HCT116 (cell line): ENCODE measurements at places on chromosomes 2 and 18.

- no peak for DNase-seq
Observed at GRCh38 chr2:27451095-27451494, 8.9 kb downstream of the KRTCAP3 start.

DNA sequence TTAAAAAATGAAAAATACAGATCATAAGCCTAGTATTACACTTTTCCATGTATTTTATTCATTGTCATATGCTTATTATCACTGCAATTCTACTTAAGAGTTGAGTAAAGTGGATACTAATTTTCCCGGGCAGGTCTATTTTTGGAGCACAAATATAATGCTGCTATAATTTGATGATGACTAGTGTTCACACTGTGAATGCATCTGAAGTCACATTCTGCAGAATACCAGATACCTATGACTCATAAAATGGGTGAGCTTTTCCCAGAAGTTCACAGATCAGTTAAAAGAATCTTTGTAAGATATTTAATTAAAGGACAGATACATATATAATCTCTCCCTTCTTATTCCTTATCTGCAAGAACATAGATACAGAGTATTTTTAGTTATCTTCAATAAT, 79.8 kb upstream of the MC4R start:
- no peak for DNase-seq

DNA sequence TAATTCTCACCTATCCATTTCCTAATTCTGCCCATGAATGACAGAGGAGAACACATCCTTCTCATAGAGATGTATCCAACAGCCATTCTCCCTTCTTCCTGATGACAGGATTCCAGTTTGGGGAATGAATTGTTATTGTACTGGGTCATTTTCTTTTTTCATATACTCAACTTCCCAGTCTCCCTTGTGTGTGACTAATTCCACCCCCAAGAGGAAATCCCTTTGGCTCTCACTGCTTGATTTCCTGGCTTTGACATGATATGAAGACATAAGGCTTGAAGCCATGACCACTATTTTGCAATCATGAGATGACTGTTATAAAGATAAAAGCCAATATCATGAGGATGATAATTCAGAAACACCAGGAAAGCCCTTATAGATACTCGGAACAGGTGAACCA, 384.7 kb upstream of the ACVR2A start:
- DNase-seq, result no peak

- no peak for DNase-seq
Observed at GRCh38 chr2:47360927-47361326, 42.0 kb upstream of the MSH2 start.

GRCh38 chr2:5125017-5125730, 567.0 kb upstream of the SOX11 start:
- no peak for DNase-seq

DNA sequence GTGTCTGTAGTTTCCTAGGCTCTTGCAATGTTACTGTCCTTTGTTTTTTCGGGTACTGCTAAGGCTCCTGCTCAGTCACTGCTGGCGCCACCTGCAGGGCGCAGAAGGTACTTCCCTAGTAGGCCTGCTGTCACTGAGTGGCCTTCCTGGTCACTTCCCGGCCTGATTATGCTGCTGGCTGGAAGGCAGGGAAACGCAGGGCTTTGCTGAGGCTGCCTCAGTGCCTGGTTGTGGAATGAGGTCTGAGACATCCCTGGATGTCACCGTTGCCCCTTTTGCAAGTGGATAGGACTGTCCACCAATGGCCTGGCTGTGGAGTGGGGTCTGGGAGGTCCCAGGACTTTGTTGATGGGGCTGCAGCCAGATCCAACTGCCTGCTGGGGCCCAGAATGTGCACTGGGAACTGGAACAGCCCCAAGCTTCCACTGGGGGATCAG, 13.1 kb downstream of the DAW1 start:
- DNase-seq, result peak; percentile 73

GRCh38 chr2:239746559-239747246, 278.4 kb downstream of the NDUFA10 start:
- no peak for DNase-seq
